ENCODE measurements at places on chromosomes 12 and 14. TPM values are rescaled to one million over a fixed set of nuclear protein-coding genes. Genes with fewer than 3 reads are reported as not detected.

DNA sequence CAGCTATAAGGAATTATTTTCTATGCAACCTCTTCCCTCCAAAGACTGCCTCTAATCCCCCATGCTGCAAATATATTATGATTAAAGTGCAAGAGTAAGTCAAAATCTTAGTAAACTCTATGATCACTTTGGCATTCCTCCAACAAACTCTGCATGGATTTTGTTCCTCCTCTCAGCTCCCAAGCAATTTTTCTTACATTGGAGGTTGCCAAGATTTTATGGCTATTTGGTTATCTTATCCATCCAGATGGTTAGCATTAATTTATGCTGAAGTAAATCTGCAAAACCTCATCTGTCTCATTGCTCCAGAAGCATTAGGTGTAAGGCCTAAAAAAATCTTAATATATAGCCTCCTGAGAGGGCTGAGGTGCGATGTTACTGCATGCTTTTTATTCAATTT, 228.1 kb downstream of the CHST11 start:
- no peak for DNase-seq

GRCh38 chr12:78490861-78491260, 373.7 kb upstream of the SYT1 start:
- no peak for DNase-seq

DNA sequence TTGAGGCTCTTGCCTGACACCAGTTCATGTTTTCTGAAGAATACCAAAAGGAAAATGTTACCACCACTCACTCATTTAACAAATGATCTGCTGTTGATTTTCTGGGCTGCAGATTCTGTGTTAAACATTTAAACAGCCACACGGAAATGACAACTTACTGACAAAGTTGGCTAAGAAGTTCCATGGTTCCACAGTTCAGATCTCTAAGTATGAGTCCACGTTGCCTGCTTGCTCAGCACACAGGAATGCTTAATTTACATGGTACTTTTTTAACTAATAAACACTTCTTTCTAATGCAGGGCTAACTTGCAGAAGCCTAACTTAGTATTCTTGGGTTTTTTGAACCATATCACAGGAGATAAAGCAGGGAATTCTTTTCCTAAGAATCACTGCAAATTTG, 34.7 kb downstream of the PTGER2 start:
- no peak for DNase-seq

DNA sequence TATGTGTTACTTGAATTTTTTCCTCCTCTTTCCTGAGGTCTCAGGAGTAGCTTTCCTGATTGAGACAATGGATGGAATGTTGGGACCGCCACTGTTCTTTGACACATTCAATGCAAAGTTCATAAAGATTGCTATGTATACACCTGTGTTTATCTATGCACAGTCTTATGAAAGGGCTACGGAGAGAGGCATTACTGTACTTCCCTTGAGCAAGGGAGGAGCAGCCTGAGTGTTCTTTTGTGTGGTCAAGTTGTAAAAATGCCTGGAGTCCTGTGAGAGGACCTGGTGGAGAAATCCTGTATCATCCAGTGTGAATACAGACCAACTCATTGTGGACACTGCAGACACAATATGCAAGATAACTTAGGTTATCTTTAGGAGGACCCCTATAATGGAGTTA, 1.2 kb downstream of the SRGAP1 start:
- DNase-seq: no peak

The LPAR5 gene
- 59.6 TPM for total RNA-seq

The CMKLR1 gene
- total RNA-seq: 0.54 TPM

GRCh38 chr12:32031109-32031508, 71.9 kb downstream of the RESF1 start:
- DNase-seq: no peak

The LBHD2 gene
- not detected for total RNA-seq

The DPPA3 gene
- total RNA-seq: not detected

The KRT6A gene
- not detected for total RNA-seq

DNA sequence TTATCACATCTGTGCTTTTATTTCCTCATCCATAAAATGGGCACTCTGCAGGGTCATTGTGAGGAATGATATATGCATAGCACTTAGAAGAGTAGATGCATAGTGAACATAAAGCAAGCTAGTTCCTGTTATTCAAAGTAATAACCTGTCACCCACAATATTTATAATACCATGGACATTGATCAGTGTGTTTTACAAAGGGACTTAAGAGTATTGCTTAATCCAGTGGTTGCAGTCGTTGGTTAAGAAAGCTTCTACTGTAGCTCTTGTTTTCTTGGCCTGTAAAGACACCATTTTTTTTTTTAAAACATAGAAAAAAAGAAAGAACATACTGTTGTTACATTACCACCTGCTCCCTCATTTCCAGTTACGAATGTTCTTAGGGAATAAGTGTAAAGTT, 13.1 kb downstream of the METAP2 start:
- DNase-seq: no peak

- DNase-seq: no peak
Observed at GRCh38 chr12:108840605-108841332, 16.6 kb downstream of the SSH1 start.

DNA sequence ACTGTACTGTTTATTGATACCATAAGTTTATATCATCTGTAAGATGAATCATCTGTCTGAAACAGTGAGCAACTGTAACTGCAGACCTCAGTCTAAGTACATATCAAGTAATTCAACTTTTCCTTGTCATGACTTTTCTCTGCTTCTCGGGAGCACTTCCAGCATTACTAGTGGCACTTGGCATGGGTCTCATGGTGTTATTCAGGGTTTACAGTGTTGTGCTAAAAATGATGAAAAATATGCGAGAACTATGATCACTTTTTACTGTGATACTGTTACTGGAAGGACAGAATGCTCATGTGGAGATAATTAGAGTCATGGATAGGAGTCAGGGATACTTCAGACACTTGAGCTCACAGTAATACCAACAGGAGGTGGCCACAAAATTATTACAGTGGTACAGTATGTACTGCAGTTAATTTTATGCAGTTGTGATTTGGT, 8.3 kb downstream of the KTN1 start:
- no peak for DNase-seq

The HPD gene
- total RNA-seq: not detected

DNA sequence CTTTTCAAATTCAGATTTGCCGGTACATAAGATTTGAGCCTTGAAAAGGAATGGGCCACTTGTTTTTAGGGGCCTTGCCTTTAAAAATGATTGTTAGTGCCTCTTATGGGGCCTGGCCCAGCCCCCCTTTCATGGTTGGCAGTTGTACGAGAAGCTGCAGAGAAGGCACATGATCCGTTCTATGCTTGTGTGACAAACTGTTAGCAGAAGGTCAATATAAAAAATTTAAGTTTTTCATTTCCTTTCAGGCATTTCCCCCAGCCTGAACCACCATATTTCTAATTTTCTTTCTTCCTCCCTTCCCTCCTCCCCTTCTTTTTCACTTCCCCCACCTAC, 119.1 kb downstream of the PLXNC1 start:
- DNase-seq: peak; percentile 35

DNA sequence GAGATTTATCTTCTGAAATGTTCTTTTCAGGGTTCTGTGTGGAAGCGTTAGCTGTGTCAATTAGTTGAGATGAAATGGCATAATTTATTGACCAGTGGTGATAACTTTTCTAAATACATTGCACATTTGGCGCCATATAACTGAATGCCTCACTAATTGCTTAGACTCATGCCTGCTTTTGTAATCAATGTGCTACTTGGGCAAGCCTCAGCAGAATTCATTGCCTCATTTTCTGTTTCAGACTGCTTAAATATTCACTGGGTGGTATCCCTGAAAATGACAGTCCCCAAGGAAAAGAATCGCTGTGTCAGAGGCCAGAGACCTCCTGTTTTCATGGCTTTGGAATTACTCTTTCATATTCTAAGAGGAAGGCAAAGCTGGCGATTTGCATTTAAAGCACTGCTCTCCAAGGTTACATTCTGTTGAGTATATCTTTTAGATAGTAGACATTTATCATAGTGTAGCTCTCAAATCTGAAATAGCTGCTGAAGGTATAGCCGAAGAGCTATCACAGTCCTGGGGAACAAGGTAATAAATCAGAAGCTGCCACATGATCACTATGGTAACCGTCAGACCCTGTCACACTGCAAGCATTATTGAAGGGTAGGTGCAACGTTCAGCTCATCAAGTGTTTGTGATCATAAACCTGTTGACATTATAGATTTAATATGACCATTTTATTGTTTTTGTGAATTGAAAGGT, 297.3 kb upstream of the E2F7 start:
- DNase-seq: no peak

- no peak for DNase-seq
Observed at GRCh38 chr12:111089616-111090015, 169.2 kb upstream of the MYL2 start.

The GLIPR1L1 gene
- not detected for total RNA-seq

DNA sequence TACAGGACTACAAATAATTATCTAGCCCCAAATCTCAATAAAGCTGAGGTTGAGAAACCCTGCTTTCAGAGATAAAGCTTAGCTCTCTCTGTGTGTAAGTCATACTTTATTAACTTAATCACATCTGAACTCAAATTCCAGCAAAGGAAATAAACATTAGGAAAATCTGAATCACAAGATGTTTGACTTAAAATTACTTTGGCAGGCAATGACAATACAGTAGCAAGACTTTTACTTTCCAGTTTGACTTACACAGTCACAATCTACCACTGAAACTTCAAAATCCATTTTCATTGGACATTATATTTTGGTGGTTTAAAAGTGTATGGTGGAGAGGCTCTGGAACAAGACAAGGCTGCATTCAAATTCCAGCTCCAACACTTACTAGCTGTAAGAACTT, 11.4 kb downstream of the TMEM116 start:
- DNase-seq: no peak

The MDGA2 gene
- not detected for total RNA-seq

DNA sequence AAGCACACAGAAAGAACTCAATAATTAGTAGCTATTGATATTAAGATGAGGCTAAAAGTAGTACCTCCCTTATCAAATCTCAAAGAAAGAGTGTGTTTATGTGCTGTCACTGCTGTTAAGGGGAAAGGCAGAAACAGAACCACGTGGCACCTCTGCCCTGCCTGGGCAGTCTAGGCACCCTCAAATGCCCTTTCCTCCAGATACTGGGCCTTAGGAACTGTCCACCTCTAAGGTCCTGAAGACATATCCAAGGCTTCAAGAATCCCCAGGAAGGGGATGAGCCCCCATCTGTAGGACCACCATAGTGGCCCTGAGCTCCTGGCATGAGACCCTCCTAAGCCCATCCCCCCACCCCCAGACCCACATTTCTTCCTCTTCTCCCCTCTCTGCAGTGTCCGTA, 29.1 kb downstream of the NGB start:
- no peak for DNase-seq

- no peak for DNase-seq
Observed at GRCh38 chr14:34387974-34388516, 74.0 kb downstream of the SPTSSA start.

The KRT6C gene
- total RNA-seq: not detected

DNA sequence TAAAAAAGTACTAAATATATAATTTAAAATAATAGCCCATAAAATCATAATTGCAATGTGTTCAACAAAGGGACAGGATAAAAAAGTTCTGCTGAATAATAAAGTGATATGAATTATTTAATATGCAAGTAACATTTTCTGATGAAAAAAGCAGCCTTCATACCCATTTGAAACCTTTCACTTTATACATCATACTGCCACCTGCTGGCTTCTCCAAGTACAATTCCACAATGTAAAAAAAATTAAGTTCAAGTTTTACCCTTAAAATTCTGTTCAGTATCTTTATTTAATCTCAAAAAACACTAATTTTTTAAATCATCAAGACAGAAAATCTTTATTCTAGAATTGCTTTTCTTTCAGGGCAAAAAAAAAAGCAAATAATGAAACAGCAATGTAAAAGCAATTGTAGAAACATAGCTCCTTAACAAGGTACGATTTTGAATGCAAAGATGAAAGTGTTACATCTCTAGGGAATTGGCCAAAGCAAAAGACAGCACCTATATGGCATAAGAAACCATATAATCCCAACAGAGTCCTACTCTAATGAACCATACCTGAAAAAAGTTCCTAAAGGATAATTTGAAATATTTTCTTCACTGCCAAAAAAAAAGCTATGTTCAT, 15.0 kb downstream of the MDM1 start:
- DNase-seq: peak; percentile 65

The RNASE7 gene
- total RNA-seq: not detected

DNA sequence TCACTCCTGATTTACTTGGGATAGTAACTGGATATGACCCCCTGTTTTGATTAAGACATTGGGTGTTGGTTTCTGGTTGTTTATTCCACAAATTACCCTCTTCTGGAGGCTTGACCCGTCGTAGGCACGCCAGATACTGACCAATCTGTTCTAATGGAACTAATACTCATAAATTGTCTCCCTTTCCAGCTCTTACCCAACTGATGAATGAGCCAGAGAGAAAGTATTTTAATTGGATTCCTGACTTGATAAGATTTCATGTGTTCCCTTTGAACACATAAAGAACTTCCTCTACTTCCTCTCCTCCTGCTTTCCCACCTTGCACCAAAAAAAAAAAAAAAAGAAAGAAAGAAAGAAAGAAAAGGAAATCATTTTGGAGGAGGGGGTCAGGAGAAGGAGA, 340.9 kb downstream of the PCNX1 start:
- DNase-seq: no peak

DNA sequence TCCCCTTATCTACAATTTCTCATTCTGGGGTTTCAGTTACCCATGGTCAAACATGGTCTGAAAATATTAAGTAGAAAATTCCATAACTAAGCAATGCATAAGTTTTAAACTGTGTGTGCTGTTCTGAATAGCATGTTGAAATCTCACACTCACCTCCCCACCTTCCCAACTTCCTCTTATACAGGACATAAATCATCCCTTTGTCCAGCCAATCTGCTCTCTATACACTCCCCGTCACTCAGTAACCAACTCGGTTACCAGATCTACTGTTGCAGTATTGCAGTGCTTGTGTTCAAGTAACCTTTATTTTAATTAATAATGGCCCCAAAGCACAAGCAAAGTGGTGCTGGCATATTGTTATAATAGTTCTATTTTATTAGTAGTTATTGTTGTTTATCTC, 420.5 kb downstream of the GXYLT1 start:
- no peak for DNase-seq

GRCh38 chr12:585062-586061, 77.9 kb downstream of the NINJ2 start:
- no peak for DNase-seq

The YY1 gene
- total RNA-seq: 88.1 TPM

- DNase-seq: no peak
Observed at GRCh38 chr14:94111276-94112095, 950 bp downstream of the IFI27 start.

DNA sequence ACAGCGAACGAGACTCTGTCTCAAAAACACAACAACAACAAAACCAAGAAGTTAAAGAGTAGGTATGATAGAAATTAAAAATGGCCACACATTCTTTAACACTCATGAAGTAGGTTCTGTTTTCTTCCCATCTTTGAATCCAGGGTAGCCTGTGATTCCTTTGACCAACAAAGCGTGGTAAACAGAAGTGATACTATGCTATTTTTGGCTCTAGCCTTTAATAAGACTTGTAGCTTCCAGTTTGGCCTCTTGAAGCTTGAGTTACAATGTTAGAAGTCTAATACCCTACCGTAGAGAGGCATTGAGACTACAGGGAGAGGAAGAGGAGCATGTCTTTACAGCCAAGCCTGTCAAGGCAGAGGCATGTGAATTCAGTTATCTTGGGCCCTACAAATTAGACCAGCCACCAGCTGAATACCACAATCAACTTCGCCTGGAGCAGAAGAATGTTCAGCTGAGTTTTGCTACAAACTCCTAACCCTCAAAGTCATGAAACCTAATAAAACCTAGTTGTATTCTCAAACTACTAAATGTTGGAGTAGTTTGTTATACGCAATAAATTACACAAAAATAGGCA, 4.9 kb upstream of the NEMF start:
- peak; percentile 49 for DNase-seq
